ENCODE measurements at places on chromosomes 7 and 10. TPM values are rescaled to one million over a fixed set of nuclear protein-coding genes. Genes with fewer than 3 reads are reported as not detected.

GPR37 gene
- 2.8 TPM for total RNA-seq

CRPPA gene
- 1.4 TPM for total RNA-seq

EVX1 gene
- total RNA-seq: not detected

BAG3 gene
- 48.9 TPM for total RNA-seq

PSMC2 gene
- total RNA-seq: 82.3 TPM

CYP2C8 gene
- total RNA-seq: not detected
